ENCODE measurements at places on chromosomes 2 and 18. TPM values are rescaled to one million over a fixed set of nuclear protein-coding genes. Genes with fewer than 3 reads are reported as not detected.

DNAJC5G gene
- total RNA-seq: 1.5 TPM

GRCh38 chr2:21006423-21007128, 37.3 kb downstream of the APOB start:
- H3K4me1 ChIP-seq: no peaks in the 10 kb centered on the region
- no peak overlapping the region for H3K27ac ChIP-seq
- no peaks in the 10 kb centered on the region for H3K27me3 ChIP-seq
- DNase-seq: no peak
- no peaks in the 10 kb centered on the region for H3K36me3 ChIP-seq

- H3K27ac ChIP-seq: no peak overlapping the region
- DNase-seq: no peak
- H3K27me3 ChIP-seq: no peaks in the 10 kb centered on the region
- no peaks in the 10 kb centered on the region for H3K4me1 ChIP-seq
- H3K4me3 ChIP-seq: no peak overlapping the region
Measured at GRCh38 chr18:35478520-35479435, 19.0 kb downstream of the INO80C start.

GRCh38 chr18:72985686-72986085, 117.9 kb upstream of the NETO1 start:
- no peak overlapping the region for H3K4me3 ChIP-seq
- H3K27ac ChIP-seq: no peak overlapping the region
- no peak for DNase-seq
- H3K27me3 ChIP-seq: no peaks in the 10 kb centered on the region

DNA sequence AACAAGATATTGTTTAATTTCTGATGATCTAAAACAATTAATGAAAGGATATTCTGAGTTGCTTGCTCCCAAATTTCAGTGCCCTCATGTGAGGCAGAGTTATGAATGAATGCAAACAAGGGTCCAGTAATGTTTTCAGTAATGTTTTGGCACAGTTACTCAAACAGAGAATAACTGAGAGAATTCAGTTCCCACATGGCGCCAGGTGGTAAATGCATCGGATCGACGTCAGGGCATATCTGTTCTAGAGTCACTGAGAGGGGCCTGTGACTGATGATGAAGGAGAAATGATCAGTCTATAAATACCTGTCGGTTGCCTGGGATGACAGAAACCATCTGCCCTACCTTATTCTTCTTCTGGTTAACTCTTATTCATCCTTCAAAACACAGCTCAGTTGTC, 81.4 kb downstream of the KCNS3 start:
- H3K4me1 ChIP-seq: no peaks in the 10 kb centered on the region
- DNase-seq: no peak
- H3K4me3 ChIP-seq: no peak overlapping the region
- H3K27ac ChIP-seq: no peak overlapping the region
- H3K27me3 ChIP-seq: no peaks in the 10 kb centered on the region

DNA sequence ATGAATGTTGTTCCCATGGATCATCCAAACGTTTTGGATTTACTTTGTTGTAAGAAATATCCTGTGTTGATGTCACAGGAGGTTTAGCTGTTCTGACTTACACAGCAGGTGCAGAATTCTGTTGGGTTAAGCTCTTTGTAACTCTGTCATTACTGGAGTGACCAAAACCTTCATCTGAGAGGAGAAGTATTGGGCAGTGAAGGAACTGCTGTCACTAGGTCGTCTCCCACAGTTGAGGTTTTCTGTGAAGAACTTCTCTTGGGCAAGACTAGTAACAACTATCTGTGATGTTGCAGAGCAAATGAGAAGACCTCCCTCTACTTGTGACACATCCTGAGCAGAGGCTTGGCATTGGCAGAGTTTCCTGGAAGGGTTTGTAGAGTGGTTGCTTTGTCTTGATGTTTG, 2.9 kb downstream of the SPTBN1 start:
- no peak for DNase-seq

SLC14A1 gene
- 3.4 TPM for total RNA-seq

- no peak for DNase-seq
- no peak overlapping the region for H3K4me3 ChIP-seq
- no peak overlapping the region for H3K27ac ChIP-seq
- H3K36me3 ChIP-seq: no peaks in the 10 kb centered on the region
Measured at GRCh38 chr2:18525852-18526251, 34.6 kb downstream of the RDH14 start.

SOX11 gene
- total RNA-seq: not detected

Data from vagina (tissue), 2 donors.